Muscle of back (tissue), 13 donors: ENCODE measurements at places on chromosomes 4 and X. TPM values are rescaled to one million over a fixed set of nuclear protein-coding genes. Genes with fewer than 3 reads are reported as not detected.
A peak's percentile ranks its signal among the peaks of the same experiment; 100 is the strongest.

DNA sequence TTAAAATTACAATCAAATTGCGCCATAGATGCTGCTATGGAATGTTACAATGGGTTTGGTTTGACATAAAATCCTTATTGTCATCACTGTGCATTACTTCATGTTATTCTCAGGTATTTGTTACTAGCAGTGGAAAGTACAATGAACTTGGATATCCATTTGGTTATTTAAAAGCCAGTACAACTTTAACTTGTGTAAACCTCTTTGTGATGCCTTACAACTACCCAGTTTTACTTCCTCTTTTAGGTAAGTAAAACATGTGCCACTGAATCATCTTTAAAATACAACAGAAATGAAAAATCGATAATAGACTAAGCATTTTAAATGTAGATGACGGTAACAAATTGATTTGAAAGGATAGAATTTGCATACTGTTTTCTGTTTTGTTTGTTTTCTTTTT lies 35.6 kb downstream of the INTS6L start:
- no peak for DNase-seq

The KLF8 gene
- 7.2 TPM for polyA plus RNA-seq

DNA sequence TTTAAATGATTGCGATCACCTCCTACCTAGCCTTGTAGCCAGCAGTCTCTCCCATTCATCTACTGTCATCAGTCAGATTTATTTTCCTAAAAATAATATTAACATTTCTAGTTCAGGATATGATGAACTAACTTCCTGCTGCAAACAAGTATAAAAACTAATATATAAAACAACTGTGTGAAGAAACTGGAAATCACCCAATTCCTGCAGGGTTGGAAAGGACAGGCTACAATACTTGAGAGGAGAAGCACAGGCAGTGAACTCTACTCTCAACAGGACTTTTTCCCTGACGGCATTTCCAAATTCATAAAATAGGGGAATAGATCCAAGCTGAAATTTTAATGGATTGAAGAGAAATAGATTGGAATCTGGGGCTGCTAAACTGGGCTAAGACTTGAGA lies 14.2 kb upstream of the BBS12 start:
- DNase-seq = peak; percentile 70

- DNase-seq = no peak
These were observed 19.8 kb upstream of the TASL start for GRCh38 chrX:30597216-30598012.

DNA sequence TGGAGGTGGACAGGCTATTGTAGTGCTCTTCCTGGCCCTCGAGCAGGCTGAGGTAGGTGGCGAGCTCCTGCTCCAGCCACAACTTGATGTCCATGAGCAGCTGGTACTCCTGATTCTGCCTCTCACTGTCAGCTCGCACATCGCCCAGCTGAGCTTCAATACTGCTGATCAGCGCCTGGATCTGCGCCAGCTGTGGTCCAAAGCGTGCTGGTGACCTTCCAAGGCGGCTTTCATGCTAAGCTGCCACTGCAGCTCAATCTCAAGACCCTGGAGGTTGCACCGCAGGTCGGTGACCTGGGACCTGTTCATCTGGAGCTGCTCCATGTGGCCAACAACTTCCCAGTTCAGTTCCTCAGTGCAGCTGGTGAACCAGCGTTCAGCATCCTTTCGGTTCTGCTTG lies 31.2 kb downstream of the LRIT3 start:
- peak; percentile 12 for DNase-seq

The SLC10A4 gene
- polyA plus RNA-seq = 0.66 TPM

The MAGEA9B gene
- polyA plus RNA-seq = not detected

GRCh38 chrX:21975812-21976211 lies 35.3 kb downstream of the SMS start:
- DNase-seq = peak; percentile 34

GRCh38 chr4:44447563-44448504 lies 775 bp downstream of the KCTD8 start:
- DNase-seq = peak; percentile 75

The FGA gene
- polyA plus RNA-seq = 3.0 TPM

The PCDH18 gene
- polyA plus RNA-seq = 54.3 TPM

DNA sequence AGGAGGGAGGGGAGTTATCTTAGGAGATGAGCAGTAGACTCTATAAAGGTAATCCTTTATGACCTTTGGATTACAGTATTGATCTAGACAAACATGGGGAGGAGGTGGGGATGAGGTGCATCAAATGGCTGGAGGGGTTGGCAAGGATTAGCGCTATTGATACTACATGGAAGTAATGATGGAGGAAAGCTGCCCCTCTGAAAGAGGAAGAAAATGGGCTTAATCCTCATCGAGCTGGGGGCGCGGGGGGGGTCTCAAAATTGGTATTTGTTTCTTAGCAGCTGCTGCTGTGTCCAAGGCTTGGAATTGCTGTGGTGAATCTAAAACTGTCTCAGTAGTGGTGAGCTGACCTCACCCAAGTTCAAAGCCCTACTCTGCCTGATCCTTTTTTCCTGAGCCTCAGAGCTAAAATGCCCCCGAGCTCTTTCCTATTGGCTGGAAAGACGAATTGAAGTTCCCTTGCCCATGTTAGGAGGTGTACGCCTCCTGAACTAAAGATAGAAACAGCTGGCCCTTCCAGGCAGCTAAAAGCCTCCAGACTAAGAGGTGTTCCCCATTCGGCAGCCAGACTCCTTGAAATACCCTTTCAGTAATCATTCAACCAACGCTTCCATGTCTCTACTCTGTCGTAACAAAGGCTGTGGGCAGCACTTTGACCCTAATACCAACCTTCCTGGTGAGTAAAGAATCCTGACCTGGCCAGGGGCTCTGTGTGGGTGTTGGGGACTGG lies at the start of gene ITGB1BP2:
Gene ITGB1BP2 (plus strand): TSS at position 556 of the 730 bp plus-strand sequence. CDS start 57 bp downstream, at position 613.
- peak; percentile 50 for DNase-seq

GRCh38 chr4:119209077-119209476 lies 3.4 kb upstream of the USP53 start:
- peak; percentile 86 for DNase-seq

The NLGN4X gene
- 5.6 TPM for polyA plus RNA-seq

The RNF212 gene
- polyA plus RNA-seq = 3.2 TPM

DNA sequence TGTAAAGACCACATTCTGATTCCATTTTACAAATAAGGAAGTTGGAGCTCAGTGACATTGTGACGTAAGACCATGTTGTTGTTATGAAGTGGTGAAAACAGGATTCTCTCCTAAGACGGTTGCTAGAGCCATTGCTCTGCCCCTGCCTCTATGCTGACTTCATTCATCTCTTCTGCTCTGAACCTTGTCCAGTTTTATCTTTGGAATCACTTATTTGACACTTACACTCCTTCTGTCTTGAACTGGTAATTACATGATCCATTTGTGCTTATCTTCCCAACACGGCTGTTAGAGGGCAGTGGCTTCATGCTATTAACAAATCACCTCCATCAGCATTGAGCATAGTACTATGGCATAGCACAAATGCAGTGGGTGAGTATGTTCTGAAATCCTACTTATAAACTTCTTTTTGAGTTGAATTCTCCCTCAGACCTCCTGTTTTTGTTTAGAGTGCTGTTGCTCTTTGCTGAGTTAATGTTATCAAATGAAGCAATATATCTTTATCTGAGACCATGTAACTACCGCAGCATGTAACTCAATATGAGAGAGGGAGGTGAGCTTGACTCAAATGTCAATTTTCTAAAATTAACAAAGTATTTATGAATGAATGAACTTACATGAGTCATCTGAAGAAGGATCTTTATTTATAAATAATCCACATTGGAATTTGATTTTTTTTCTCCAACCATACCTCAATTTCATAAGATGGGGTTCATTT lies 177.8 kb downstream of the RASL11B start:
- no peak for DNase-seq

DNA sequence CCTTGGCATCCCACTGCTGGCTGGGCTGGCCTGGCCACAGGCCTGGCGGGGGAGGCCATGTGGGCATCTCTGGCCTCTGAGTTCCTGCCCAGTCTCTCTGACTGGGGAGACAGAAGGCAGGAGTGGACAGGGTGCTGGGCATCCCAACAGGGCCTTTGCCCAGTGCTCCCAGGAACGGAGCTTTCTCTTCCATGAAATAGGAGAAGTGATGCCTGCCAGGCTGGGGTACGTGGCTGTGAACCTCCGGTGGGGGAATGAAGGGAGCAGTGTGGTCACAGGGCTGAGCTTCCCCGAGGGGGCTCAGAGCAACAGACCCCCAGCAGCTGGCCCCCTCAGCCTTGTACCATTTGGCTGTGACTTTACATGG lies 40.4 kb upstream of the HMX1 start:
- DNase-seq = no peak
